ENCODE measurements at places on chromosomes 5 and 9.

- no peak for DNase-seq
Measured at GRCh38 chr9:111668026-111668573, 6.7 kb downstream of the GNG10 start.

GRCh38 chr5:165157219-165157618 is 1651.8 kb downstream of the MAT2B start:
- no peak for DNase-seq

GRCh38 chr5:164721656-164722055 is 1216.2 kb downstream of the MAT2B start:
- DNase-seq = no peak

DNA sequence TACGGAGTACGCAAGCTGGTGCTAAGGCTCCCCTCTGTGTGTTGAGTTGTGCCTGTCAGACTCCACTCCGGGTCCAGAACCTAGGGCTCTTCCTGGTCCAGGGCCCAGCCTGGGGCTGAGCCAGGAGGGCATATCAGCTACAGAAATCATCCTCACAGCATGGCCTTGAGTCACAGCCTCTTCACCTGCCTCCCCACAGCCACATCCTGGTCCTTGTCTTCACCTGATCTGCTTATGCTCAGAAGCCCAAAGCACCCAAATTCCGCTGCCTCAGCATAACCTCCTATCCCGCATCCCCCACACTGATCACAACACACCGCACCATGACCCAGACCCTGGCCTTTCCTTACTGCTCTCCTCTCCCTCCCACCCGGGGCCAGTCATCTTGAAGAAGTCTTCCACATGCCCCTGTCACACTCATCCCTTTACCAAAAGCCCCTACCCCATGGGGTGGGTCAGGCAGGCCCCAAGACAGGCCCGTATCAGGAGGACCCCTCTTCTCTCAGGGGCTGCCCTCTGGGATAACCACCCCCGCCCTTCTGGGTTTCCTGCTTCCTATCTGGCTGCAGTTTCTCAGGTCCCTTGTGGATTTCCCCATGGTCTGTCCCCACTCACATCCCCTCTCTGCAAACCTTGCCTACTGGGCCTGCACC is 1.3 kb upstream of the IL3 start:
- no peak for DNase-seq

DNA sequence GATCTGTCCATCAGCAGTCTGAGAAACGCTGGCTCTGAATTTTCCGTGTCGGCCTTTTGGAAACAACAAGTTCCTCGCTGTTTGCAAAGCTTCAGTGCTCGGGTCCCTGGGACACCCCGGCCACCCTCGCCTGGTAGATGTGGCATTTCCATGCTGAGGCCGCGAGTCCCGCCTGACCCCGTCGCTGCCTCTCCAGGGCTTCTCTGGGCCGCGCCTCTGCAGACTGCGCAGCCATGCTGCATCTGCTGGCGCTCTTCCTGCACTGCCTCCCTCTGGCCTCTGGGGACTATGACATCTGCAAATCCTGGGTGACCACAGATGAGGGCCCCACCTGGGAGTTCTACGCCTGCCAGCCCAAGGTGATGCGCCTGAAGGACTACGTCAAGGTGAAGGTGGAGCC is 4.7 kb downstream of the NTNG2 start:
- DNase-seq = no peak

DNA sequence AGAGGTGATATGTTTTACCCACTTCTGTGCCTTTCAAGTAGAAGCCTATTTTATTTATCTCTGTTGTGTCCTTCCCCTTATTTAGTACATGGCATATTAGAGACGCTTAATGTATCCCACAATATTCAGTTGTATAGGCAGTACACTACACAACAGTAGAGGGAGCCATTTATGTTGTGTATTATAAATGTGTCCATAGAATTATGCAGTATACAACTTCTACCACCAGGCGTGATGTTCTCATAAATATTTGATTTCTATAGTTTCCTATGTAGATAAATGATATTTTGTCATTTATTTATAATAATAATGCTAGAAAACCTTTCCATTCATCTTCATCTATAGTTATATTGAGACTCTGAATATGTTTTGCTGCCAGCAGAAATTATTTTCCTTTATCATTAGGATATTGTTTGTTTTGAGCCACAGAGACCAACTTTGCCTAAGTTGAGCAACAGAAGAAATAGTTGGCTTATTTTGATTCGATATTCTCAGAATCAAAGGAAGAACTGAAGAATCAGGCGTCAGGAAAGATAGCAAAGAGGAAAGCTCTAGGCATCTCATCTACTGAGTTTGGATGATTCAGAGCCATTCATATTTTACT is 81.7 kb downstream of the ADAMTS19 start:
- DNase-seq = peak; percentile 12

- DNase-seq = no peak
Measured at GRCh38 chr9:5515261-5515650, 4.9 kb downstream of the PDCD1LG2 start.

- no peak for DNase-seq
Measured at GRCh38 chr9:108639696-108640095, 216.1 kb downstream of the ACTL7B start.

GRCh38 chr9:119509291-119509905 is 140.2 kb upstream of the BRINP1 start:
- no peak for DNase-seq

- DNase-seq = no peak
Measured at GRCh38 chr9:120841930-120842684, 615 bp downstream of the PSMD5 start.

DNA sequence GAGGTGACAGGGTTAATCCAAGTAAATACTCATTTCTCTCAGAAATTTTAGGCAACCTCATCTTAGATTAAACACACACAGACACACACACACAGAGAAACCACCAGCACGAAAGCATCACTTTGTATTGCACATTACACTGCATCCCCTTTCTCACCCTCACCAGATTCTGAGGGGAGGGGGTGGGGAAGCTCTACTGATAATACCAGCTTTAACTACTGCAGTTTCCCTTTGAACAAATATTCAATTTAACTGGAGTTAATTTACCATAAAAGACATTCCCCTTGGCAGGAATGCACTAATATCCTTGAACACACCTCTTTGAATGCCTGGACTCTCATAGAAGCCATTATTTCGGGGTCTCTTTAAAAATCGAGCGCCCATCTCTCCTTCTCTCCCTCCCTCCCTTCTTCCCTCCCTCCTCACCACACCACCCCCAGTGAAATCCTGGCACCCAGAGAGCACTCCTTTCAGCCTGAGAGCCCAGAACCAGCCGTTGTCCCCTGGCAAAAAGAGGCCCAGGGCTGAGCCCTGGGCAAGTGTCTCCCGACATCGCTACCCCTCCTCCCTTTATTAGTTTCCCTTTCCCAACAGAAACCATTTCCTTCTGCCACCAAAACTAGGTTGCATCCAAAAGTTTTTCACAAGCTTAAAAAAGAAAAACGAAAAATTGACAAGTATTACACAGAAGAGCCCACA is 2.8 kb upstream of the NFIB start:
- DNase-seq = no peak

DNA sequence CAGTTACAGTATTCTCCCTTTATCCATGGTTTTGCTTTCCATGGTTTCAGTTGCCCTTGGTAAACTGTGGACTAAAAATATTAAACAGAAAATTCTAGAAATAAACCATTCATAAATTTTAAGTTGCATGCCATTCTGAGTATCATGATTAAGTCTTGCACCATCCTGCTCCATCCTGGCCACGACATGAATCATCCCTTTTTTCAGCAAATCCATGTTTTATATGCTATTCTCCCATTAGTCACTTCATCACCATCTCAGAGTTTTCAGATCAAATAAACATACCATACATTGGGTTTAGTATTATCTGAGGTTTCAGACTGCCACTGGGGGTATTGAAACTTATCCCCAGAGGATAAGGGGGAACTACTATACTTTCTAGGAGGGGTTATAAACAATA is 234.4 kb upstream of the ATP10B start:
- DNase-seq = no peak

DNA sequence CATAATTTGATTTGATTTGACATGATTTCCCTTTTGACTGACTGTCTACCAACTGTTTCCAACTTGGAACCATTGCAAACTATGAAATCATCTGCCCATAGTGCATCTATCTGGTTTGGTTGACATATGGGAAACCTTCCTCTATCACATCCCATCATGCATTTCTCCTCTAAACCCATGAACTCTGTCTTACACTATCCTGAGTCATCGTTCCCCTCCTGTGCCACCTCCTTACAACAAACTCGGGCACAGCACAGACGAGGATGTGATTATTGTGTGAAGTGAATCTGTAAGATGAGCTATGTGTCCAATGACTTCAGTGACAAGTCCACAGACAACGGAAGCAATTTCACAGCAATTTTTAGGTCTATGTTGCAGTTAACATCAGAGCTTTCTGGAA is 126.1 kb downstream of the NPR3 start:
- no peak for DNase-seq

DNA sequence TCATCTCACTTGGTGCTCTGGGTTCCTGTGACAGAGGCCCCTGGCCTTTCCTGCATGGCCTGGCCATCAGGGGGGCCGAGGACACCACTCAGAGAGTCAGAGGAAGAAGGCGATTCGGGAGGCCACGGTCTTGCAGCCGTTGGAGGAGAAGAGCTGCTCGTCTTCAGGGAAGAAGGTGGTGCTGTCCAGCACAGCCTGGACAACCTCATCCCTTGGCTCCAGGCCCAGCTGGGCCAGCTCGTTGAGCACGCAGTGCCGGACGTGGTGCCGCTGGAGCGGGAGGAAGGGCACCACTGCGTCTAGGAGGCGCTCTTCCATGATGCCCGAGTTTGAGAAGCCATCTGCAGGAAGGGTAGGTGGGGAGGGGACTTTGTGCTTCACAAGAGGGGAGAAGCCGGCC is 3.2 kb downstream of the TOR2A start:
- DNase-seq = no peak

DNA sequence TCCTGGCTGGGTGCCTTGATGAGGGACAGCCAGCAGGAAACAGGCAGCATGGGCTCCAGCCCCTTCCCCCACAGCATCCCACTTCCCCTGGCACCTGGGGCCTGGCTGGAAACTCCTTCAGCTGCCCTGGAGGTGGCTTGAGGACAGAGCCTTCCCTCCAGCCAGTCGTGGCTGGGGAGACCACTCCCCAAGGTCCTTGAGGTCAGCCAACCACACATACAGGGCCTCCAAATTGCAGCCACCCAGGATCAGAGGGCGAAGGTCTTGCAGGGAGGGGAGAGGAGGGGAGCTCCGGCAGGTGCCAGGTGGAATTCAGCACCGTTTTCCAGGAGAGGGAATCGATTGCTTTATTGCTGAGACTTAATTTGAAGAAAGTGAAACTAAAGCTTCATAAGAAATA is 280.4 kb downstream of the PBX3 start:
- no peak for DNase-seq

- DNase-seq = no peak
Measured at GRCh38 chr5:152688561-152689249, 283.6 kb upstream of the NMUR2 start.

- DNase-seq = no peak
Measured at GRCh38 chr5:60526336-60526875, 173.6 kb downstream of the DEPDC1B start.

DNA sequence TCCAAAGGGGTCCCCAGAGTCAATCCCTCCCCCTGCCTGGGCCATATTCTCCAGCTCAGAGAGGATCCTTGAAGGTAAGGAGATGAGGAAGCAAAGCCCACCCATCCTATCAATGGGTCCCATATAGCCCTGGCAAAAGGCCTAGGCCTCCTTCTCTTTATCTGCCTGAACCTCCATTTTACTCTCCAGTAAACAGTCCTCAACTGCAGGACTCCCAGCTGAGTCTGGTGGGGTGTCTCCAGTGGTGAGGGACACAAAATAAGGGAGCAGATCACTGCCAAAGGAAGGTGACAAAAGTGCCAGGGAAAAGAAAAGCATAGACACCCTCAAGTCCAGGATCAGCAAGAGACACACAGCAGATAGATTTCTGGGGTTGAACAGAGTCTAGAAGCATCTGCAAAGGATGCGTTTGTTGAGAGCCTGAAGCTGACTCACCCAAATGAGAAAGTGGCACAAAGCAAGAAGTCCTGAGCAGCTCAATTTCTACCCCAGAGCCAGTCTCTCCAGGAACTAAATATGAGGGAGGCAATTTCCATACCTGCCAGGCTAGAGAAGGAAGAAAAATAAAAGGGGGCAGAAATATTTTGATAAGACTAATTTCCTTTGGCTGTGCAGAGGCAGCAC is 2.7 kb upstream of the EBF1 start:
- DNase-seq = no peak

GRCh38 chr9:23606107-23606506 is 219.9 kb downstream of the ELAVL2 start:
- DNase-seq = no peak

GRCh38 chr9:128340691-128341434 is 536 bp downstream of the SLC27A4 start:
- DNase-seq = no peak

- DNase-seq = no peak
Measured at GRCh38 chr5:68047035-68047434, 168.5 kb upstream of the PIK3R1 start.

DNA sequence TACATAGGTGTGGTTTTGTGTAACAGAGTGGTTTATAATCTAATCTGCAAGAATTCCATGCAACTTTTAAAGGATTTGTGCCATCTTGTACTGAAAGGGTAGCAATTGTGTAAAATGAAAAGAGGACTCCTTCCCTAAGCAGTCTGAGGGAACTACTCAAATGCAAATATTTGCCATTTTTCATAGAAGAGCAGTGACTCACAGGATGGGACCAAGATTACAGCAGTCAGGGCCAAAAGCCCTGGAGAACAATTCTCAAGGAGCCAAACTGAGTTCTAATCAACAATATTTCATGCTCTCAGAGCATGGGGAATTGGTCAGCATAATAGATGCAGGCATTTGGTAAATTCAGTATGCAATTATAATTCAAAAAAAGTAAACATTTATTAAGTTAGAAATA is 495.8 kb downstream of the CHSY3 start:
- DNase-seq = peak; percentile 20

GRCh38 chr9:38232895-38233294 is 159.6 kb upstream of the ALDH1B1 start:
- no peak for DNase-seq

- no peak for DNase-seq
Measured at GRCh38 chr9:106862821-106863720, at the start of gene ZNF462. Gene ZNF462, plus strand, starts transcription at chr9:106863166. Its CDS starts 60,218 bp downstream, at chr9:106923384.

- DNase-seq = no peak
Measured at GRCh38 chr9:134316449-134317160, 9.7 kb upstream of the RXRA start.

DNA sequence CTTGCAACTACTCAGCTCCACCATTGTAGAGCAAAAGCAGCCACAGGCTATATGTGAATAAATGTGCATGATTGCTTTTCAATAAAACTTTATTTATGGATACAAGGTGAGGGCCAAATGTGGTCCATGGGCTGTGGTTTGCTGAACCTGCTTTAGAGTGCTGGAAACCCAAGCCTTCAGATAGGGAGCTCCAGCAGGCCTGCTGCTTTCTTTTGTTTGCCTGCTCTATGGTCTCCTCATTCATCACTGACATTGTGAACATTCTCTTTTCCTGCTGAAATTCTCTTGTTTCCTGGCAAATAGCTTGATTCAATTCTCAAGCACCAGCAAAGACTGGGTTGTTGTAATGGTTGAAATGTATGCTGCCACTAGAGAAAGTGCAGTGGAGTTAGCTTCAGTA is 26.0 kb downstream of the EGFLAM start:
- no peak for DNase-seq

Data from glomerular endothelial cell (primary cell).